Temporal lobe (tissue), 4 donors: ENCODE measurements at places on chromosomes 1 and 21. TPM values are rescaled to one million over a fixed set of nuclear protein-coding genes. Genes with fewer than 3 reads are reported as not detected.

Gene OLFML3
- 12.3 TPM for total RNA-seq

Gene TEX38
- not detected for total RNA-seq

Gene TTLL10
- not detected for total RNA-seq

Gene C1QC
- total RNA-seq = 5.2 TPM

Gene DYRK3
- total RNA-seq = 12.8 TPM
